ENCODE measurements at places on chromosomes 3 and 15.

DNA sequence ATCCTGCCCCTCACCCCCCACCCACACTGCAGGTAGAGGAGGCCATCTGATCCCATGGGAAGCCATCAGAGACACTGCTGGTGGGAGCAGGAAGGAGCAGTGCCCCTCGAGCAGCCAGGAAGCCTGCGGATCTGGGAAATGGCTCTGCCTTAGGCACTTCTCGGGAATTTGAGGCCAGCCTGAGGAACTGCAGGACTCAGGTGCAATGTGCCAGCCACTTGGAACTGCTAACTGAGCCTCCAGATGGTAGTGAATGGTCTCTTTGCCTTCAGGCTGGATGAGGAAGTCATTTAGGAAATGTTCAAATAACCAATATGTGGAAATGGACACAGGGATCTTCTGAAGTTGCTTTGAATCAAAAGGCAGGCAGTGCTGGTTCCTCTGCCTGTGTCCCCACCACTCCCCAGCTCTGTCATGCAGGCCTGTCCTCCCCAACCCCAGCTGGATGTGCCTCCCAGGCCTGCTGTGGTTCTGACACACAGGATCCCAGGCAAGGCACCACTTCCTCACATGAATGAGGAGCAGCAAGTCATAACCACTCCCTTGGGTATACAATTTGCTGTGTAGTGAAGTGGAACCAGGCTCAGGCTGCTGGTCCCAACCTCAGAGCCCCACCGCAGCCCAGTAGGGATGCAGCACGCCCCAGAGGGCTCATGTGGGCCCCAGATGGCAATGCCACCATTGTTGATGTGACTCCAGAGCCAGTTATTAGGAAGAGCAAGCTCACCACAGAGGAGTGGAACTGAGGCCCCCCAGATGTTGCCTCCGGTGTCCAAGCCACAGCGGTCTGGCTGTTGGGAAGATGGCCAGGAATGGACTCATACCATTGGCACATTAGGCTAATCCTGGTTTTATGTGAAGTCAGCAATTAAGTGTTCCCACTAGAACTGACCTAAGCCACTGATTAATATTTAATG, 46.5 kb upstream of the LIMD1 start:
- DNase-seq, result no peak

DNA sequence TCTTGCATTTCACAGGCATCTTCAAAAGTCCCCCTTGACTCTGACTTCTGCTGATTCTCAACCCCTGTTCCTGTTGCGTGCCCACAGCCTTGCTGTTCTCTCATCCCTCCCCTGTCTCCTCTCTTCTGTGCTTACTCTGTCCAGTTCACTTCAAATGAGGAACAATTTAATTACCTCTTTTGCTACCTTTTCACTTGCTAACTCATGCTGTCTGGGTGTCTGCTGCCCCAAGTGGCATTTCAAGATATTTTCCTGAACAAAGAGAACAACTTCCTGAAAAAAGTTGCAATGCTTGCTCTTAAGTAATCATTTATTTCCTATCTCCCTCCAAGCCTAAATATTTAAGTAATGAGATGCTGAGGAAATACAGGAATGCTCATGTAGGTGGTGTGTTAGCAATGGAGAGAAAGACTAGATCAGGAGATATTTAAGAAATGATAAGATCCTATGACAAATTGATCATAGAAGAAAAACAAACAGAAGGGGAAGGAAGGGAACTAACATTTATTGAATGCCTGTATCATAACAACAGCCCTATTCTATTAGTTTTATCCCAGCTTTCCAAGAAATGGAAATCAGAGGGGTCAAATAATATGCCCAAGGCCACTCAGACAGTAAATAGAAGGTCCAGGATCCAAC, 42.2 kb downstream of the SV2B start:
- no peak for DNase-seq

DNA sequence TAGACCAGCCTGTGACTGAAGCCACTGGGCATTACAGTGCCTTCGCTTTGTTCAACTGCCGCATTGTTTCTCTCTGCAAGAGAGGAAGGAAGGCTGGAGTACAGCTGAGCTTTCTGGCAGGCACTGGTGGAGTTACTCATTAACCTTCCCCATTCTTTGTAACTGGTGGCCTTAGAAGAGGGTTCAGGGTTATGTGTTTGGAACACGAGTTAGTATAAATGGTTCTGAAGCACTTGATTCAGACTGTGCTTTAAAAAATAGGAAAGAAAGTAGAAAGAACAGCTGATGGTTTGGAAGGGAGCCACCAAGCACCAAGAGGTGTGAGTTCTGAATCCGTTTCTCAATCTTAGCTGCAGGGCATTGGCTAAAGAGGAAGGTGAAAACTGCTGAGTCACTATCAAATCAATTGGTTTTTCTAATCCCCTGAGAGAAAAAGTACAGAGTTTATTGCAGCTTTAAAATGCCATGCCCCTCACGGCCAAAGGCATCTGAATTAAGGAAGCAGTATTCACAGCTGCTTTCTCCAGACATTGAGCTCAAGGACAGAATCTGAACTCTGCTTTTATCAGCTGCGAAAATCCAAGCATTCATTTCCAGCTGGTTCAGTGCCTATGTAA, 3.6 kb downstream of the HGD start:
- no peak for DNase-seq

- DNase-seq, result no peak
These were observed 93.7 kb downstream of the DLG1 start for GRCh38 chr3:197204736-197205135.

DNA sequence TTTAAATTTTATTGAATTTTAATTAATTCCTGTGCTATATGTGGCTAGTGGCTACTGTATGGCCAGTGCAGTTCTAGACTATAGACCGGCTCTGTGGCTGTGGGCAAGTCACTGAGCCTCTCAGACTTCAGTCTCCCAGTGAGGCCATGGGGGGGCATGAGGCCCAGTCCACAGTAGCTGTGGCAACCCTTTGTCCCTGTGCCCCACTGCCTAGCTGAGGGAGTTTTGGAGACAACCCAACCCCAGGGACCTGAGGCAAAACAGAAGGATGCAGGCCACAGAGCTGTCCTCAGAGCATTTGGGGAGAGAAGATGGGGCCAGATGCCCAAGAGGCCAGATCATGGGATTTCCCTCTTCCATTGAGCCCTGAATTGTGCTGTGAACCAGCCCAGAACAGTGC, 18.9 kb upstream of the POC1A start:
- DNase-seq, result no peak

GRCh38 chr15:91357011-91357410, 257.0 kb downstream of the SV2B start:
- no peak for DNase-seq

- no peak for DNase-seq
These were observed 3.7 kb upstream of the ACKR4 start for GRCh38 chr3:132593241-132593946.
